Activated B cell treated with CpG ODN at 0.5 μM for 24 hours (primary cell): ENCODE measurements at places on chromosomes 3 and 15. TPM values are rescaled to one million over a fixed set of nuclear protein-coding genes. Genes with fewer than 3 reads are reported as not detected.

GRCh38 chr3:155602307-155602706, 142.6 kb downstream of the PLCH1 start:
- H3K4me3 ChIP-seq = no peak overlapping the region
- no peak for DNase-seq
- H3K4me1 ChIP-seq = no peaks in the 10 kb centered on the region
- no peaks in the 10 kb centered on the region for H3K36me3 ChIP-seq

- DNase-seq = no peak
- H3K4me1 ChIP-seq = peaks cover 28% of the 10 kb centered on the region
- peak overlapping the region; percentile 47 for H3K27ac ChIP-seq
- H3K4me3 ChIP-seq = peak overlapping the region; percentile 74
Observed at GRCh38 chr3:33658991-33659848, 58.8 kb downstream of the CLASP2 start.

DNA sequence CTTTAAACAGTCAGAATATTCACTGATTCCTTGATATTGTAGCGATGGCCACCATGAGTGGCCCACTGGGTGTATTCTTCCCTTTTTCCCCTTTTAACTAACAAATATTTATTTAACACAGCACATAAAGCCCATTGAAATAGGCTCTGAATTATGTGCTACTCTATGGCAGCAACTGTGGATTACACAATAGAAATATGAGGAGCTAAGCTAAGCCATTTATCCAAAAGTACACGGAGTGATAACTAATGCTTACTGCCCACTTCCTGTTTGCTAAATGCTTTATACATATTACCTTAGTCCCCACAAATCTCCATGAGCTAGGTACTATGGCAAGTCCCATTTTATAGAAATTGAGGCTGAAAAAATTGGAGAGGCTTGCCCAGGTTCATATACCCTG, 17.9 kb downstream of the ILDR1 start:
- H3K4me3 ChIP-seq = peak overlapping the region; percentile 66
- no peaks in the 10 kb centered on the region for H3K27me3 ChIP-seq
- peaks cover 71% of the 10 kb centered on the region for H3K4me1 ChIP-seq
- DNase-seq = no peak
- no peaks in the 10 kb centered on the region for H3K36me3 ChIP-seq

GRCh38 chr15:78345396-78346125, 5.4 kb downstream of the CRABP1 start:
- H3K4me3 ChIP-seq = no peak overlapping the region
- H3K4me1 ChIP-seq = no peaks in the 10 kb centered on the region
- H3K27me3 ChIP-seq = peaks cover 31% of the 10 kb centered on the region
- H3K36me3 ChIP-seq = no peaks in the 10 kb centered on the region
- H3K27ac ChIP-seq = no peak overlapping the region

GRCh38 chr15:27050163-27050562, 79.2 kb downstream of the GABRG3 start:
- H3K27me3 ChIP-seq = no peaks in the 10 kb centered on the region
- no peaks in the 10 kb centered on the region for H3K4me1 ChIP-seq
- no peak overlapping the region for H3K27ac ChIP-seq

DNA sequence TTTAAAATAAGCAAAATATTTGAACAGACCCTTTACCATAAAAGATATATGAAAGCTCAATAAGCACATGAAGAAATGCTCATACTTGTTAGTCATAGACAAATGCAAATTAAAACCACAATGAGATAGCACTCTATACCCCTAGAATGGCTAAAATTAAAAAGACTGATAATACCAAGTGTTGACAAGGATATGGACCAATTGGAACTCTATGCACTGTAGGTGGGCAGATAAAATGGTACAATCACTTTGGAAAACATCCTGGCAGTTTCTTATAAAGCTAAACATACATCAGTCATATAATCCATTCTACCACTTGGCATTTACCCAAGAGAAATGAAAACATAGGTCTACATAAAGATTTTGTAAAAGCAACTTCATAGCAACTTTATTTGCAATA, 293.0 kb upstream of the TLE3 start:
- H3K27me3 ChIP-seq = peaks cover 10% of the 10 kb centered on the region
- no peak overlapping the region for H3K27ac ChIP-seq
- peaks cover 22% of the 10 kb centered on the region for H3K4me1 ChIP-seq

GRCh38 chr3:113745756-113746547, at the start of gene NAA50:
Gene NAA50, minus strand, starts transcription at chr3:113746249. Its CDS starts 300 bp downstream, at chr3:113745949.
- H3K4me3 ChIP-seq = peak within 1 kb of the TSS; percentile 93
- peak; percentile 84 for DNase-seq
- H3K36me3 ChIP-seq = peaks cover 34% of the 10 kb centered on the region

DNA sequence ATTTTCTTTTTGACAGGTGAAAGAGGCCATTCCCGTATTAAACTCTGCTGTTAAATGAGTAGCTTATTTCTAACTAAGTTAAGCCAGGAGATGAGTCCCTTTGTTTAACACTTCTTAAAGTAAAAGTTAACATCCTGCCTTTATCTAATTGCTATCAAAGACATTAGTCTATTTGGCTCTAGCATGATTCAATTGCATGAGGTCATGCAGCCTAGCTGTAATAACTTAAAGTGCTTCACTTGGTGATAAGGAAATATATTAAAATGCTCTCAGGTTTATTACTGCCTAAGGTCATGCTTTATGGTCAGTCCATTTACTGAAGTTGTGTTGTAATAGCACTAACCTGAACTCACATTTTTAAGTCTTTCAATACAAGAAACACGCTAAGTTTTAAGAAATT, 82.3 kb upstream of the MLF1 start:
- H3K27ac ChIP-seq = no peak overlapping the region
- no peaks in the 10 kb centered on the region for H3K27me3 ChIP-seq
- peaks cover 3% of the 10 kb centered on the region for H3K36me3 ChIP-seq
- no peaks in the 10 kb centered on the region for H3K4me1 ChIP-seq
- DNase-seq = no peak

DNA sequence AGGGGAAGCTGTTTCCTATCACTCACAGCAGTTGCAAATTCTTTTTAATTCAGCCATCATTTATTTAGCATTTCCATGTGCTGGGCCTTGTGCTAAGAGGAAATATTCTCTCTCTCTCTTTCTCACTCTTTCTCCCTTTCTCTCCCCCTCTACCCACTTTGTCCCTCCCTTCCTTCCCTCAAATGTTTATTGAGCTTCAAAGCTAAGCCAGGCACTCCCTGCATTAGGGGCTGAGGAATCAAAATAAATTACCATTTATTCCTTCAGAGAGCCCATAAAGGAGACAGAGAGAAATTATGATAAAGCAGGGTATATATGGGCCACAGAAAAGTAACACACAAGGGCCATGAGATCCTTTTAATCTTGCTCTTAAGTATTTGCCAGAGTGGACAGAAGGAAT, 6.8 kb downstream of the TMPRSS7 start:
- H3K4me1 ChIP-seq = peaks cover 7% of the 10 kb centered on the region
- DNase-seq = no peak
- H3K36me3 ChIP-seq = no peaks in the 10 kb centered on the region
- no peak overlapping the region for H3K27ac ChIP-seq
- H3K4me3 ChIP-seq = no peak overlapping the region

GRCh38 chr3:55339819-55340218, 147.3 kb downstream of the WNT5A start:
- H3K36me3 ChIP-seq = no peaks in the 10 kb centered on the region
- no peaks in the 10 kb centered on the region for H3K27me3 ChIP-seq
- no peak overlapping the region for H3K27ac ChIP-seq
- H3K4me1 ChIP-seq = no peaks in the 10 kb centered on the region
- H3K4me3 ChIP-seq = no peak overlapping the region

DNA sequence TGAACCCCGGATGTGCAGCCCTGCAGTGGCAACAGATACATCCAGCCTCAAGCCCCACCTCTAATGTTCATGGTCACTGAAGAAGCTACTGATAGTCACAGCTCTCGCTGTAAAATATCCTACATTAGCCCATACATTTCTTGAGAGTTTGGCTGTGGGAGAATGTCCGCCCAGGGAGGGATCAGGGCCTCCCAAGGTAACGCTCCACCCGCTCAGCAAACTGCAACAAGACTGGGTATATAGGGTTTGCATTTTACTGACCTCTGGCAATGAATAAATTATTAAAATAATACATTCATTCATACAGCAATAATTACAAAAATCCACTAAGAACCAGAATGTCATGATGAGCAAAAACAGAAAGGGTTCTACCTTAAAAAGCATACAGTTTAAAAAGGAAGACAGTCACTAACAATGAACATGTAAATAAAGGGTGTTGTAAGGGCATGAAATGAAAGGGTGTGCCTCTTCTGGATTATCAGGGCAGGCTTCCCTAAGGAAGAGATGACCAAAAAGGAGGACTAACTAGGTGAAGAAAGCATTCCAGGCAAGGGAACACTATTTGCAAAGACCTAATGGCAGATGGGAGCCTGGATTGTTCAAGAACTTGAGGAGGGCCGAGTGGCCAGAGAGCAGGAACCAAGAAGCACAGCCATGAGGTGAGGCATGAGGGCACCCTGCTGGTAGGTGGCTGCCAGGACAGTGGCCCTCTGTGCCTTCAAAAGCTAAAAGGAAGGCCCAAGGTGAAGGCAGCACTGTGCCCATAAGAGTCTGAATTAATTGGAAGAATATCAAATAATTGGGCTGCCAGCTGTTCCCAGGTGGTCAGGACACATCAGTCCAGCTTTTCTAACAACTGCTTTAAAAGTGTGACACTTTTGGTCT, 28.1 kb upstream of the CTDSPL start:
- H3K27me3 ChIP-seq = peaks cover 5% of the 10 kb centered on the region
- H3K27ac ChIP-seq = no peak overlapping the region
- no peak for DNase-seq
- no peaks in the 10 kb centered on the region for H3K4me1 ChIP-seq

- no peak for DNase-seq
- H3K4me3 ChIP-seq = no peak overlapping the region
- no peak overlapping the region for H3K27ac ChIP-seq
- peaks cover 4% of the 10 kb centered on the region for H3K27me3 ChIP-seq
Observed at GRCh38 chr3:12430086-12430485, 54.2 kb upstream of the TSEN2 start.

DNA sequence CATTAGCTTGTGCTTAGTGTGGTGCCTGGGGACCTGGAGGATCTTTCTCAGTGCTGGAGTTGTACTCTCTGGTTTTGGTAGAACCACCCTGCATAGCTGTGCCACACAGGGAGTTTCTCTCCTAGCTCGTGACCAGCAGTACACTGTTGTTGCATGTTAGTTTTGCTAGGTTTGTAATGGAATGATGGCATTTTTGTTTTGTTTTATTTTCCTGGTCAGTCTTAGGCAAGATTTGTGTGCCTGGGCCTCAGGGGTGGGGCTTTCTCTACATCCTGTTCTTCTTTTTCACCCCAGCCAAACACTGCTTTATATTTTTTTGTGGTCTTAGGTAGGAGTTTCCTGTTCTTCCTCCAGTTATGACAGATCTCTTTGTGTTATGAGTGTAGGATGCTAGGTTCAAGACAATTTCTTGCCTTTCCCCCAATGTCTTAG, 534.5 kb upstream of the KCNMB2 start:
- peaks cover 10% of the 10 kb centered on the region for H3K4me1 ChIP-seq
- no peak for DNase-seq

DNA sequence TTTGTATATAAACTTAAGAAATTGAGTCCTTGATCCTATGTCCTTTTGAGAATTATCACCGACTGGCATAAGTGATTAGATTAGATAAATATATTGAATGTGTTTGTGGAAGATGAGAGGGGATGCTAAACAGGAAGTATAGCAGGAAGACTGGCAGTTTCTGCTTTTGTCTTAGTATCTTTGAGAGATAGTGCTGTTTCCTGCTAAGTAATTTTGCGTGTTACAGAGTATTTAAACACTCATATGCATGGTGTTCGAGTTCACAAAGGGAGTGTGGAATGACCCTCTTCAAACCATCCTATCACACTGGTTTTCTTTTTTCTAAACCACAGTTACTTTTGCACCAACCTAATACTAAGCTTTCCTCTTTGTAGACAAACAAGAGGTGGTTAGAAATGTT, 106.0 kb downstream of the KLHL25 start:
- peaks cover 73% of the 10 kb centered on the region for H3K4me1 ChIP-seq
- peaks cover 53% of the 10 kb centered on the region for H3K36me3 ChIP-seq
- H3K4me3 ChIP-seq = peak overlapping the region; percentile 95
- peak overlapping the region; percentile 98 for H3K27ac ChIP-seq

GRCh38 chr3:115836944-115837343, 213.6 kb downstream of the GAP43 start:
- H3K27me3 ChIP-seq = peaks cover 2% of the 10 kb centered on the region
- DNase-seq = no peak
- no peaks in the 10 kb centered on the region for H3K4me1 ChIP-seq
- no peaks in the 10 kb centered on the region for H3K36me3 ChIP-seq

GRCh38 chr15:54208786-54209185, 230.5 kb downstream of the UNC13C start:
- H3K27me3 ChIP-seq = no peaks in the 10 kb centered on the region
- H3K27ac ChIP-seq = no peak overlapping the region
- H3K36me3 ChIP-seq = no peaks in the 10 kb centered on the region
- H3K4me3 ChIP-seq = no peak overlapping the region
- no peak for DNase-seq

DNA sequence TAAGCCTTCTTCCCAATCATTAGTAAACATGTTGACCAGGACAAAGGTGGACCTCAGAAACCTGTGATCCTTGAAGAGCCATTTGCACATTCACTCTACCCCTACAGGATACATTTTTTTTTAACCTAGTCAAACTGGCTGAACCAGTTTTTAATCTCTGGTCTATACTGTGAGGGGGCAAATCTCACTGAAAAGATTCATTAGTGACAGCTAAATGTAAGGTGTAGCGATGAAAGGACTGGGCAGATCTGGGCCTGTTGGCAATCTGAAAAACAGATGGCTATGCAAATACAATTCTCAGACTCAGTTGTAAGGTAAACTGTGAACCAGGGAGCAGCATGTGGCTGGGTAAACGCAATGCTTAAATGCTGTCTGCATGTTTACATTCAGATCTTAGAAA, 75.6 kb upstream of the SNTN start:
- no peaks in the 10 kb centered on the region for H3K27me3 ChIP-seq
- H3K36me3 ChIP-seq = no peaks in the 10 kb centered on the region
- no peak for DNase-seq
- no peak overlapping the region for H3K27ac ChIP-seq
- H3K4me3 ChIP-seq = no peak overlapping the region

- no peak overlapping the region for H3K4me3 ChIP-seq
- no peaks in the 10 kb centered on the region for H3K27me3 ChIP-seq
- no peak for DNase-seq
- no peaks in the 10 kb centered on the region for H3K36me3 ChIP-seq
- no peaks in the 10 kb centered on the region for H3K4me1 ChIP-seq
Observed at GRCh38 chr3:88235102-88235501, 85.3 kb downstream of the C3orf38 start.

DNA sequence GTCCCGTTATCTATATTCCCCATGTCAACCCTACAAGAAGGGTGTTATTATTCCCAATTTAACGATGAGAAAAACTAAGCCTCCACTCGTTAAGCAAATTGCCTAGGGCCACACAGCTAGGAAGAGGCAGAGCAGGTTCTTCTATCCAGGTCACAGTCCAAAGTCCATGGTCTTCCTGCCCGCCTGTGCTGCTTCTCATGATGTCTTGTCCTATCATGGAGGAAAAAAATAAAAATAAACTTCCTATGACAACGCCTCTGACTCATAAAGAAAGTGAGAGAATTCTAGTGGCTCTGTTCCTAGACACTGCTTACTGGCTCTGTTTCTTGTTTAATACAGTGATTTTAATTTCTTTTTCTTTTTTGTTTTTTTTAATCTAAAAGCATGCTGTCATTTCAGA, 9.7 kb downstream of the COL8A1 start:
- H3K4me1 ChIP-seq = no peaks in the 10 kb centered on the region
- H3K4me3 ChIP-seq = no peak overlapping the region
- H3K36me3 ChIP-seq = no peaks in the 10 kb centered on the region
- peaks cover 2% of the 10 kb centered on the region for H3K27me3 ChIP-seq
- DNase-seq = no peak

Gene KY
- total RNA-seq = not detected in 2 replicates

Gene CEP19
- total RNA-seq = 4.0 and 4.1 TPM in 2 replicates

Gene RFC4
- total RNA-seq = 28.8 and 29.9 TPM in 2 replicates

Gene TIGIT
- total RNA-seq = 3.3 and 6.8 TPM in 2 replicates

Gene SI
- not detected in 2 replicates for total RNA-seq

Gene FANCD2OS
- not detected in 2 replicates for total RNA-seq

Gene CIAO2A
- 58.4 and 63.2 TPM in 2 replicates for total RNA-seq

Gene CDHR4
- total RNA-seq = not detected in 2 replicates

Gene CAV3
- not detected in 2 replicates for total RNA-seq

Gene TIPIN
- total RNA-seq = 10.8 and 11.5 TPM in 2 replicates
